ENCODE measurements at places on chromosomes 2 and 18.

DNA sequence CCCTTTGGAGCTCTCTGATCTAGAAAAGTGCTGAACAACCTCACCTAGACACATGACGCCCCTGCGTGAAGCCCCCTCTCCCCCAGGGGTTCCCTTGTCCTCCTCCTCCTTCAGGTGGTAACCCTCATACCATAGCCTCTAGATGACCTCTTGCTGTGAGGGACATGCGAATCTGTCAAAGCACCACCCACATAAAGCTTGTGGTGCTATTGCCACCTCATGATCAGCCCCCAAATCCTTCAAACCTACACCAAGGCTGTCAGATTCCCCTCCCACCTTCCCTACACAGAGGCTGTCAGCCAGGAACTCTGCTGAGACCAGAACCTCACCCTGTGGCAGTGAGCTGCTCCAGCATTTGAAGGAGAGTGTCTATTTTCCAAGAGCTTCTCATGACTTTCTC, 43.1 kb upstream of the TEX51 start:
- DNase-seq, result no peak

- no peak for DNase-seq
Observed at GRCh38 chr18:75350512-75350839, 77.0 kb downstream of the SMIM21 start.

DNA sequence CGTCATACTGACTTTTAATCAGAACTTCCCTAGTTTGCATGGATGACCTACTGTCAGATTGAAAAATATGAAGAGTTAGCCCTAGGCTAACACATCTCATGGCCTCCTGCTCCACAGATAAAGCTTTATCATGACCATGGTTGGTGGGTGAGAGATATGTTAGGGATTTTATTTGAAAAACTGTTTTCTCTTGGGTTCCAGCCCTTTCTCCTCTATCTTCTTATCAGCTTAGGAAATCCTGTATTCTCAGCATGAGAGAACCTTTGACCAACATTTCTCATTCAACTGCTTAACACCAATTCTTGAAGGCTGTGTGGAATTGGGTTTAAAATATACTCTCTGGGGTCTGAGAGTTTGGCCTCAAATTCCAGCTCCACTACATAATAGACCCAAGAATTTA, 1407.0 kb upstream of the CELF4 start:
- DNase-seq, result no peak

DNA sequence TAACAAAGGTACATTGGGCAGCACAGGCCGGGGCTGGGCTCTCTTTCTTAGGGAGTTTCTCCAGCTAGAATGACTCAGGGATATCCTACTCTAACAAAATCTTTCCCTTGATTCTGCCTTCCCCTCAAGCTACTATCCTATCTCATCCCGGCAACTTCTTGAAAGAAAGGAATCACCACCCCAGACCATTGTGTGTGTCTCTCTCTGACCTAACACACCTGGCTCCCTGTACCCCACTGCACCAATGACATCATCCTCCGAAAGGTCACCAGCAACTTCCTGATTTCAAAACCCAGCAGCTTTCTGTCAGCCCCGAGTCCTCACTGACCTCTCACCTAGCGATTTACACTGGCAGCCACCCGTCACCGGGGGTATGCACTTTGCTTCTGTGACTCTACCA, 72.1 kb upstream of the MAP4K4 start:
- DNase-seq, result no peak

DNA sequence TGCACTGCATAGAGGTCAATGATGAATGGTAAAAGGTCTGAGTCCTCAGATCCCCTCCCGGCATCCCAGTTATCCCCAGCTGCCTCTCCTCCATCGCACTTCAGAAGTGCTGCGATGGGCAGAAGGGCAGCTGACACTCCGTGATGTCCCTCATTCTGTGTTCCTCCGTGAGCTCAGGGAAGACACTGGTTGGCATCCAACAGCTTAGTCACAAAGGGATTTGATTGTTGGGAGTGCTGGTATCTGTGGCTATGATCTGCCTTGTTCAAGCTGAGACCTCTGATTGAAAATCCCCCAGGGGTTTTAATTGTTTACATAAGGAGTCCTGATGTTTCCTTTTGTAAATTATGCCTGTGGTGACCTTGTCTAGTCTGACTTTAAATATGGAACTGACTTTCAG, 19.0 kb upstream of the SAG start:
- no peak for DNase-seq

DNA sequence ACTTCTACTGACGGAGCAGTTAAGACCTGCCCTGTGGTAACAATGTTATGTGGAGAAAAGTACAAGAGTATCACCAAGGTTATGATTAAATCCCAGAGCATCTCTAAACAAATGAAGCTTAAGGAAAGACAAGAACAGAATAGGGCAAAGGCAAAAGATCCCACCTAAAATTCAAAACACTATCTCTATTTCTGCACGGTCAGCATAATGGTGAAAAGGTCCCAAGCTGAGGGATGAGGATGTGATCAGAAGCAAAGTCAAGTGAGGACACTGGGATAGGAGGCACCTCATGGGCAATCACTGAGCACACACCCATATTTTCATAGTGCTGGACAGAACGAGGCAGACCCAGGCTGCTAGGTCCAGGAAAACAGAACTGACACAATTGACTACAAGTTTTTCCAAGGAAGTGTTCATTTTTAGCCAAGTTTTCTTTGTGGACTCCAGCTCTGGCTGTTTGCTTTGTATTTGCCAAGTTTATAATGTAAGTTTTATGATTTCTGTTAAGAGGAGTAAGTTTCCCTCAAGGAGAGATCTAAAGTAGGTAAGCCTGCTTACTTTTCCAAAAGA, 77.8 kb downstream of the NCKAP5 start:
- DNase-seq, result no peak

- DNase-seq, result no peak
Observed at GRCh38 chr2:240960971-240961876, 37.2 kb upstream of the SNED1 start.

- DNase-seq, result no peak
Observed at GRCh38 chr2:150140777-150141176, 346.7 kb downstream of the RND3 start.

DNA sequence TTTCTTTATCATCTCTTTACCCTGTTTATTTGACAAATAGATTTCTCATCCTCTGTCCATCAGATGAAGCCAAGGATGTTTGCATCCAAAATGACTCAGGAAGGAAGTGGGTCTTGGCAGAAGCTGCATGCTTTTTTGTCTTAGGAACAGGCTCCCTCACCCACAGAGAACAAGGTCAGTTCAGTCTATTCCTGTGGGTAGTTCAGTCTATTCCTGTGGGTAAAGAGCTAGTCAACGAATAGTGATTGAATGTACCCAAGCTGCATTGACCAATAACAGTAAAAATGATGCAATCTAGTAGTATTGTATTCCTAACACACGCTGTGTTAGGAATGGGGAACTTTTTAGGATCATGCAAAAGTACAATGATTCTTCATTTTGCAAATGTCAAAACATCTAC, 290.8 kb upstream of the TANK start:
- no peak for DNase-seq

DNA sequence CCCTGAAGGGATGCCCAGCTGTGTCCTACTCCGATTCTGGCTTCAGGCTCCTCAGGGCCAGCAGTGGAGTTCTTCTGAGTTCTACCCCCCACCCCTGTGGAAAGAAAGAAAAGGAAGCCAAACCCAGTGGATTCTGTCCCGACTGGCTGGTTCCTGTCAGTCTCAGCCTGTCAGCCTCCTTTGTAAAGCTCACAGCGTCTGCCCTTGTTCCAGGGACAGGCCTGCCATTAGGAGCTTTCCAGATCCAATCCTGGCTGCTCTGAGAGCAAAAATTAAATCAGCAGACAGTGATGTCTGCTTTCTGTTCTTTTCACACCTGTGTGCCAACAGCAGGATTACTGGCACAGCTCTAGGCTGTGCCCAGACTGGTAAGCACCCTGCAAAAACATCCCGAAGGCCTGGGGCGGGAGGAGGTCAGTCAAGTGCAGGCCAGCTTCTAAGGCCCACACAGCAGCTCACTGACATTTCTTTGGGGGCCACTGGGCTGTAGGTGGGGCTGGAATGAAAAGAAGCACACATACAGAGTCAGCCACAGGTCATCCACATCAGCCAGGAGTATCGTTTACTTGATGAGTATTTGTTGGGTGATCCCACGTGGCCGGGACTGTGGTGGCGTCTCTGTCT, 69.1 kb downstream of the EHD3 start:
- DNase-seq, result no peak

DNA sequence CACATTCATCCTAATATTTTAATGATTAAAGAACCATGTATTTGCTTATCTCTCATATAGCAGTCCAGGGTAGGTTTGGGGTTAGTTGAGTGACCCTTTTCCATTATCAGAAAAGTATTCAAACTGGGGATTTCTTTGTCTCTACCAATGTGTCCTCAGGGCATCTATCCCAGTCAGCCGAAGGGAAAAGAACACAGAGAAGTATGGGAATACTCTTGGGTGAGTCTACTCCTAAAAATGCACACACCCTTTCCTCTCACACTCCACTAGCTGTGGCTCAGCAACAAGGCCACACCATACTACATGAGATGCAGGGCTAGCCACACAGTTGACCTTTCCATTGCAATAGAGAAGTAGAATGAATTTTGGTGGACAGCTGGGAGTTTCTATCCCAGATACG, 114.3 kb downstream of the NXPH2 start:
- DNase-seq, result no peak

- DNase-seq, result peak; percentile 59
Observed at GRCh38 chr2:165239230-165239629, at the start of gene SCN2A. Gene SCN2A, plus strand, starts transcription at chr2:165239414. Its CDS starts 56,410 bp downstream, at chr2:165295824.

- no peak for DNase-seq
Observed at GRCh38 chr2:69720404-69720803, 21.5 kb upstream of the ANXA4 start.

DNA sequence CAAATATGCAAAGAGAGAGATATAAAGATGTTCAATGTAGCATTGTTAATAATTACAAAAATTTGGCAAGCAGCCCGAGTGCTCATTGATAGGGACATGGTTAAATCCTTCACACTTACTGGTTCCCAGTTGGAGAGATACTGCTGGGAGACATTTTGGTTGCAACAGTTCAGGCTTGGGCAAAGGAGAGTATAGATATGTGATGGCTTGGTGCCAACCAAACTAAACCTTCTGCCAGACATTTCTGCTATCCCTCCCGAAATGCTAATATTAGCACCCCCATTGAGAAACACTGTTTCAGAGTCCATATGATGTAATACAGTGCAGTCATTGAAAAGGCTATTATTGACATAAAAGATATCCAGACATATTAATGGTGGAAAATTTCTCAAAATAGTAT, 11.5 kb downstream of the GEN1 start:
- DNase-seq, result no peak

DNA sequence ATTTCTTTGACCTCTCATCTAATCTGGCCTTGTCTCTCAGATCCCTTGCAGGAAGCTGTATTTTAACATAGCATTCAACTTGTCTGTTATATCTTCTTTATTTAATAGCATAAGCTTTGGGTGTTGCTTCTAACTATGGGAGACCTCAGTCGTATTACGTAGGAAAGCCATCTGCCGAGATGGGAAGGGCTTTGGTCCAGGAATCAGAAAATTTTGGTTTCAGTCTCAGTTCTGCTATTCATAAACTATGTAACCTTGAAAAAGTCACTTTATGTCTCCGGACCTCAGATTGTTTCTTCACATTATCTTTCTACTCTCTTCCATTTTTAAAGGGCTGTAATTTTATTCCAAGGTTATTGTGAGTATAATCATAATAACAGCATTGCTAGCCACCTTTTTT, 297.7 kb downstream of the SATB2 start:
- no peak for DNase-seq

- DNase-seq, result no peak
Observed at GRCh38 chr18:60117321-60117720, 217.5 kb downstream of the PMAIP1 start.
